Activated CD4-positive, alpha-beta T cell treated with anti-CD3 and anti-CD28 coated beads, Interleukin-2, amount 10 ng/mL, durations not matched to agents 24 days and 14 days (primary cell): ENCODE measurements at places on chromosomes 3 and 15.

GRCh38 chr15:58206151-58206550 lies 68.0 kb downstream of the AQP9 start:
- no peaks in the 10 kb centered on the region for H3K36me3 ChIP-seq
- H3K27ac ChIP-seq = no peak overlapping the region
- H3K27me3 ChIP-seq = peaks cover 19% of the 10 kb centered on the region
- H3K4me1 ChIP-seq = no peaks in the 10 kb centered on the region
- no peak overlapping the region for H3K4me3 ChIP-seq

- H3K27me3 ChIP-seq = no peaks in the 10 kb centered on the region
- DNase-seq = no peak
- H3K27ac ChIP-seq = no peak overlapping the region
- H3K36me3 ChIP-seq = no peaks in the 10 kb centered on the region
- H3K4me3 ChIP-seq = no peak overlapping the region
Observed at GRCh38 chr3:69869643-69870042, 129.9 kb upstream of the SAMMSON start.

GRCh38 chr3:119969759-119970158 lies 124.5 kb downstream of the GSK3B start:
- no peak overlapping the region for H3K4me3 ChIP-seq
- peaks cover 2% of the 10 kb centered on the region for H3K4me1 ChIP-seq
- H3K36me3 ChIP-seq = no peaks in the 10 kb centered on the region
- no peak overlapping the region for H3K27ac ChIP-seq
- no peaks in the 10 kb centered on the region for H3K27me3 ChIP-seq

- peaks cover 6% of the 10 kb centered on the region for H3K27me3 ChIP-seq
- no peak overlapping the region for H3K27ac ChIP-seq
- no peaks in the 10 kb centered on the region for H3K4me1 ChIP-seq
- no peaks in the 10 kb centered on the region for H3K36me3 ChIP-seq
Observed at GRCh38 chr3:123655400-123655799, 70.5 kb upstream of the HACD2 start.
